ENCODE measurements at places on chromosomes 3 and 15. TPM values are rescaled to one million over a fixed set of nuclear protein-coding genes. Genes with fewer than 3 reads are reported as not detected.

The CHRD gene
- total RNA-seq = 0.84 TPM

The CA12 gene
- 194 TPM for total RNA-seq

The ACP3 gene
- total RNA-seq = not detected

The SERF2 gene
- 1,758 TPM for total RNA-seq

The SEMA5B gene
- 0.07 TPM for total RNA-seq

The RPL35A gene
- 1,319 TPM for total RNA-seq

DNA sequence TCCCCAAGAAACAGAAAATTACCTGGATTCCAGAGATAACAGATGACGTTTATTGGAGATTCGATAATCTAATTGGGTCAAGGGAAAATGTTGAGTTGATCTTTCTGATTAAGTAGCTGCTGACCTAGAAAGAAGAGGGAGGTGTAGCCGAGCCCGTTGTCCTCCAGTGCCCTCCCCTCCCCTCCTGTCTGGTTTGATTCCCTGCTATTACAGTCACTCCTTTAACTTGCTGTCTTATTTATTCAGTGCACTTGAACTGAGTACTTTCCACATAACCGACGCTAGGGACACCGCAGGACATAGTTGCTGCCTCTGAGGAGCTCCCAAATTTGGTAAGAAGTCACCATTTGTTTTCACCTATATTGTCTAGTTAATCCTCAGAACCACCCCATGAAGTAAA lies 103.7 kb downstream of the AQP9 start:
- DNase-seq = no peak

DNA sequence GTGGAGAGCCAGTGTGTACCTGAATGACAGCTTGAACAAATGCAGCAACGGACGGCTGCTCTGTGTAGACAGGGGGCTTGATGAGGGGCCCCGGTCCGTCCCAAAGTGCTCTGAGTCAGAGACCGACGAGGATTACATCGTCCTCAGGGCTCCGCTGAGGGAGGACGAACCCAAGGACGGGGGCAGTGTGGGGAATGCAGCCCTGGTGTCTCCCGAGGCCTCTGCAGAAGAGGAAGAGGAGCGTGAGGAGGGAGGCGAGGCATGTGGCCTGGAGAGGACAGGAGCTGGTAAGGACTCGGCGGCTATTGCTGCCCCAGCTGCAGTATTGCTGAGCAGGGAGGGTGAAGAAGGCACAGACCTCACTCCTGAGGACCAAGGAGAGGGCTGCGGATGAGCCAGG lies 54.4 kb upstream of the WNT7A start:
- DNase-seq = no peak

DNA sequence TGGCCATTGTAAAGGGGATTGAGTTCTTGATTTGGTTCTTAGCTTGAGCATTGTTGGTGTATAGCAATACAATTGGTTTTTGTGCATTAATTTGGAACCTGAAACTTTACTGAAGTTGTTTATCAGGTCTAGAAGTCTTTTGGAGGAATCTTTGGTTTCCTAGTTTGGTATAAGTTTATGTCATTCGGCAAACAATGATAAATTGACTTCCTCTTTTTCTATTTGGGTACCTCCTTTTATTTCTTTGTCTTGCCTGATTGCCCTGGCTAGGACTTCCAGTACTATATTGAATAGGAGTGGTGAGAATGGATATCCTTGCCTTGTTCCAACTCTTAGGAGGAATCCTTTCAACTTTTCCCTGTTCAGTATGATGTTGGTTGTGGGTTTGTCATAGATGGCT lies 32.1 kb downstream of the SPESP1 start:
- DNase-seq = no peak

DNA sequence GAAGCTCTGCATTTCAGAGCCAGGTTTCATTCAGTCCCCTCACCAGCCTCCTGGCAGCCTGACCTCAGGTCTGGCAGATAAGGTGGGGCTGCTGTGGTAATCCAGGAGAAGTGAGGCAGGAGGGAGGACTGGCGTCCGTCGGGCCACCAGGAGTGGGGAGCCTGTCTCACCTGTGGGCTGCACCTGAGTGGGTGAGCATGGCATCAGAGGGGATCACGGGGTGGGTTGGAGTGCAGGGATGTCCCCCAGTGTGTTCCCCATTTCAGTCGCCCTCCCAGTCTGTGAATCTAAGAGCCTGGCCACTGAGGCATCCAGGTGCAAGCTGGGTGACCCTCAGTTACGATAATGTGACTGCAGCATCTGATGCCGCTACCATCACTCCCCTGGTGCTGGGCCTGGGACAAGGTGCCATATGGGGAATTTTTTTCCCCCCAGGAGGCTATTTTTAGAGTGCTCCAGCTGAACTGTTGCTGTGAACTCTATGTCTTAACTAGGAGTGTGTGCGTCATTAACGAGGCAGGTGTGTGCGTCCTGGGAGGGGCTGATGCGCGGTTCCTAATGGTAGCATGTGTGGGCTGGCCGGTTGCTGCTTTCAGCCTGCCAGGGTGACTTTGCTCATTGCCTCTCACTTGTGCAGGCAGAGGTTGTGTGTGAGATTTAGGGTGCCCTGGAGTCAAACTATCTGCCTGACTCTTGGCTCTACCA lies 165.2 kb downstream of the SLCO3A1 start:
- DNase-seq = no peak

DNA sequence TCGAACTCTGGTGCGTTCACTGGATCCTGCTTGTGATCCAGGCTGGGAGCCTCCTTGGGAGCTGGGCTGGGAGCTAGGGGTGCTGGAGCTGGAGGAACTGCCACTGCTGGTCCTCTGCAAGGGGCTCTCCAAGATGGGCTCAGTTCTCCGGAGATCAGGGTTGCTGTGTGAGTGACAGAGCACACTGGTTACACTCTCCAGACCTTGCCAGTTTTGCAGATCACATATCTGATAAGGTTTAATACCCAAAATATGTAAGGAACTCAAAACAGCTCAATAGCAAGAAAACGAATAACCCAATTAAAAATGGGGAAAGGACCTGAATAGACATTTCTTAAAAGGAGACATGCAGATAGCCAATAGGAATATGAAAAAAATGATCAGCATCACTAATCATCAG lies 84.2 kb upstream of the SLC2A2 start:
- DNase-seq = no peak

DNA sequence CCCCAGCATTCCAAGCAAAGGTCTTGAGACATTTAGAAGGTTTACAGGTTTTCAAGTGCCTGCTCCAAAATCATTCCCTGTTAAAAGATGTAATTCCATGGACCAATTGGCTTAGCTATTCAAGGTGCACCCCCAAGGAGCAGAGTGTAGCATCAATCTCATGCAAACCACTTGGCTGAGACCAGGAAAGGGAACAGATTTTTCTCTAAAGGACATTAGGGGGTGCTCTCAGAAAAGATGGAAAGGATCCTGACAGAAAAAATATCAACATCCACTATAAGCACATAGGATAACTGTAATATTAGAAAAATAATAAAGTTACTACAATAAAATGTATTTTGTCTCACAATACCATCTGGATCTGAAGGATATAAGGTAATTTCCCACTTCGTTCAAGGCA lies 328.0 kb upstream of the CDIN1 start:
- no peak for DNase-seq

GRCh38 chr3:122299872-122300460 lies 25.1 kb upstream of the CSTA start:
- DNase-seq = no peak

GRCh38 chr3:134991472-134992010 lies 196.5 kb downstream of the EPHB1 start:
- no peak for DNase-seq

GRCh38 chr3:167814441-167814951 lies 79.0 kb downstream of the SERPINI1 start:
- no peak for DNase-seq

DNA sequence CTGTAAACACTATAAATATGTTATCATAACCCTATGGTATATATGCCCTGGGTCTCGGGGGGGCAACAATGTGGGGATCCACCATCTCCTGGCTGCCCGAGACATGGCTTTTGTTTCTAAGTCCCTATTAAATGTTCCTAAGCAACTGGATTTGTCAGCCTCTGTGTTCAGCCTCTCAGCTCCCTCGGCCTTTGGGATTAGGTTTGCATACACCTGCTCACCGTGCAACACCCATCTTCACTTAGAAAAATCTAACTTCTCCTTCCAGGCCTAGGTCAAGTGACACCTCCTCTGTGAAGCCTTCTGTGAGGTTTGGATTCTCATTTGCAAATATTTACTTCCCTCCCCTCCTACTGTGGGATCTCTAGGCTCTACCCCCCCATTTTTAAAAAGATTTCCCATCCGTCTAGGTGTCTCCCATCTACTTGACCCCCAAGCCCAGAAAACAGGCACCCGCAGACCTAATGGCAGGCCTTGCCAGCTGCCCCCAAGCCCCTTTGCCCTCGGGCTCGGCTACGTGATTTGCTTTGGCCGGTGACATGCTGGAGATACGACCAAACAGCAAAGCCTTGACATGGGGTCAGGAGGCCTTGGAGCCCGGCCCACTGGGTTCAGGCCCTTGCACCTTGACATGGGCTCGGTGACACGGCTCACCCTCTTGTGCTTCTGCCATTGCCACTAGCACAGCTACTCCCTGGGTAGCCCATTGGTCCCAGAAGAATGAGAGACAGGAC lies 66.0 kb upstream of the BLM start:
- no peak for DNase-seq

DNA sequence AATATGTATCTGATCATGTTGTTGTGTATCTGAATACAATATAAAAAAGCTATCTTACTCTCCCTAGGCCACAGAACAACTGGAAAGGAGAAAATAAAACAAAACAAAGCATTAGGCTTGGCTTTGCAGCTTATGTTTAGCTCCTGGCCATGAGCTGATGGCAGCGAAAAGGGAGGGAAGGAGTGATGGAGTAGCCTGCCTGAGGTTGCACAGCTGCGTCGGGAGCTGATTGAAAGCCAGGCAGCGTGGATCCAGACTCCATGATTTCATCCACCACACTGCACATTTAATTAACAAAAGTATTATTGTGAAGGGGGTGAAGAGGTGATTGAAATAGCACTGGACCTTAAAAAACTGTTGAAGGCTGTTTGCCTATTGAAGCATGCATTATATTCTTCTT lies 212.2 kb downstream of the GABRG3 start:
- DNase-seq = no peak

GRCh38 chr3:148540851-148541250 lies 156.9 kb upstream of the AGTR1 start:
- DNase-seq = no peak

GRCh38 chr3:191255156-191255555 lies 56.1 kb downstream of the OSTN start:
- no peak for DNase-seq

DNA sequence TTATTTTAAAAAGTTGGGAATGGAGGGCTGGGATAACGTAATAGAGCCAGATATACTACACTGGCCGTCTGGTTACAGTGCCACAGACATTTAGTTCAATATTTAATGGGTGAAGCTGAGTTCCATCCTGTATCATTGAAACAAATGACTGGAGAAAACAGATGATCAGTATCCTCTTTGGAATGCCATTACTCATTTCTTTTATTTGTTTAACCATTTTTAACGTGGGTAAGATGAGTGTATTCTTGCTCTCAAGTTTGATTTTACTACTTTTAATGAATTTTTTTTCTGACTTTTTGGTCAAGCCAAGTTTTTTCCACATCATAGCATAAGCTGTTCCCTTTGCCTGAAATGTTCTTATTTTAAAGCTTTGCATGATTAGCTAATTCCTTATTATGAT lies 53.9 kb upstream of the GRM7 start:
- DNase-seq = no peak

Measured in Caki2 (cell line).